Stimulated activated CD8-positive, alpha-beta memory T cell treated with anti-CD3 and anti-CD28 coated beads, Interleukin-2, amount 100 ng/mL, for 48 hours (primary cell): ENCODE measurements at places on chromosomes 7 and 10.

- DNase-seq: no peak
Observed at GRCh38 chr10:127992376-127992775, 85.5 kb downstream of the PTPRE start.

GRCh38 chr7:19772841-19773760, at the start of gene TMEM196:
Gene TMEM196 (minus strand): TSS chr7:19773617. CDS start chr7:19772696, 921 bp downstream.
- no peak for DNase-seq

GRCh38 chr10:86726677-86726999, 29.8 kb upstream of the BMPR1A start:
- DNase-seq: no peak

- DNase-seq: no peak
Observed at GRCh38 chr7:50208378-50208982, 96.0 kb upstream of the IKZF1 start.

GRCh38 chr7:148356303-148356702, 234.3 kb upstream of the C7orf33 start:
- DNase-seq: no peak

DNA sequence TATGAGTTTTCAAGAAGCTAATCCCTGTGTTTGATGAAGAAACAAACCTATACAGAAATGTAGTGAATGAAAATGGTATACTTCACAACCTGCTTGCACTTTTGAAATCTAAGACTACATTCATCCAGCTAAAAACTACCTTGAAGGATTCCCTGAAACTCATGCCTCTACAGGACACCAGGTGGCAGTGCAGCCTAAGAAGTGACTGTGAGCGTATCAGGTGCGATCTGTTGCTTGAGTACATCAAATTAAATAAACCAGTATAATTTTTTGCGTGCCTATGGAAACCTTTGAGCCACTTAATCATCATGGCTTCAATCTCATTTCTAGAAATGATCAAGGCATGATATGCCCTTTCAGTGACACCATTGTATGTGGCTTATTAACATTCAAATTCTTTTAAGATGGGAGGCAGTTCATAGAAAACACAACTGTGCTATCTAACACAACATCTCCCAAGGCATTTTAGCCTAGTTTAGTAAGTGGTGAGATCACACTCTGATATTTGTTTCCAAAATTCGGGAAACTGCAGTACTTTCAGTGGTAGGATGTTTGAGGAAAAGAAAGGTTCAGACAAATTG, 57.4 kb downstream of the PPP1R17 start:
- no peak for DNase-seq

- DNase-seq: no peak
Observed at GRCh38 chr10:13502380-13502779, 26.4 kb downstream of the BEND7 start.
